PC-3 (cell line): ENCODE measurements at places on chromosomes 11 and 22. TPM values are rescaled to one million over a fixed set of nuclear protein-coding genes. Genes with fewer than 3 reads are reported as not detected.
A peak's percentile ranks its signal among the peaks of the same experiment; 100 is the strongest.

The CSNK2A3 gene
- 0.75 and 2.3 TPM in 2 replicates for total RNA-seq

- H3K27me3 ChIP-seq: no peaks in the 10 kb centered on the region
- H3K4me1 ChIP-seq: no peaks in the 10 kb centered on the region
- no peak overlapping the region for H3K27ac ChIP-seq
- no peak for DNase-seq
Observed at GRCh38 chr11:898540-899190, 11.9 kb downstream of the CHID1 start.

The RTN4RL2 gene
- total RNA-seq: 3.5 and 6.5 TPM in 2 replicates

DNA sequence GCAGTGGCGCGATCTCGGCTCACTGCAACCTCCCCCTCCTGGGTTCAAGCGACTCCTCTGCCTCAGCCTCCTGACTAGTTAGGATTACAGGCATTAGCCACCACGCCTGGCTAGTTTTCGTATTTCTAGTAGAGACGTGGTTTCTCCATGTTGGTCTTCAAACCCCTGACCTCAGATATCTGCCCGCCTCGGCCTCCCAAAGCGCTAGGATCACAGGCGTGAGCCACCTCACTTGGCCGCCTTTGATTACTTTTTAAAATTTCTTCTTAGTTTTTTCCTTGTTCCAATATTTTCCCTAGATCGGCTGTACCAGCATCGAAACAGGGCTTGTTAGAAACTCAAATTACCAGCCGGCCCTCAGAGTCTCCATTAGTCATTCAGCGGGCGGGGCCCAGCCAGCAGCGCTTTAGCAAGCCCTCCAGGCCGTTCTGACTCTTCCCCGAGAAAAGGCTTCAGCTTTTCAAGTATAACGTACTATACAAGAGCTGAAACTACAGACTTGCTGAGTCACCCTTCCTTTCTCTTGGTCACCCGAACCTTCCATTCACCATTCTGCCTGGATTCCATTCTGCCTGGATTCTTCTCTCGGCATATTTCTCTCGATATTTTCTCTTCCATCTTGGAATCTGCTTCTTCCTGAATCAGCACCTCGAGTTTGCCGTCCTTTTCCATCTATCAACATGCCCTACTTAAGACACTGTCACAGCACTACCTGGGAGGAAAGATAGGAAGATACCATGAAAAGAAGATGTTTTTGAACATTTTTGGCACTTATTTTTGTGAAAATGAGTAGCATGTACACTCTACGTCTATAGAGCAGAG is 6.7 kb upstream of the CAPRIN1 start:
- peaks cover 14% of the 10 kb centered on the region for H3K4me1 ChIP-seq
- peak overlapping the region; percentile 98 for H3K27ac ChIP-seq
- H3K27me3 ChIP-seq: no peaks in the 10 kb centered on the region

GRCh38 chr22:35319244-35319985 is 19.7 kb downstream of the TOM1 start:
- no peaks in the 10 kb centered on the region for H3K27me3 ChIP-seq
- H3K27ac ChIP-seq: no peak overlapping the region
- DNase-seq: no peak
- H3K4me1 ChIP-seq: no peaks in the 10 kb centered on the region
- no peaks in the 10 kb centered on the region for H3K36me3 ChIP-seq
- no peak overlapping the region for H3K4me3 ChIP-seq

GRCh38 chr22:19713650-19714311 is 522 bp upstream of the SEPTIN5 start:
- DNase-seq: no peak
- peak overlapping the region; percentile 62 for H3K4me3 ChIP-seq
- no peak overlapping the region for H3K27ac ChIP-seq
- no peaks in the 10 kb centered on the region for H3K27me3 ChIP-seq
- H3K4me1 ChIP-seq: no peaks in the 10 kb centered on the region

DNA sequence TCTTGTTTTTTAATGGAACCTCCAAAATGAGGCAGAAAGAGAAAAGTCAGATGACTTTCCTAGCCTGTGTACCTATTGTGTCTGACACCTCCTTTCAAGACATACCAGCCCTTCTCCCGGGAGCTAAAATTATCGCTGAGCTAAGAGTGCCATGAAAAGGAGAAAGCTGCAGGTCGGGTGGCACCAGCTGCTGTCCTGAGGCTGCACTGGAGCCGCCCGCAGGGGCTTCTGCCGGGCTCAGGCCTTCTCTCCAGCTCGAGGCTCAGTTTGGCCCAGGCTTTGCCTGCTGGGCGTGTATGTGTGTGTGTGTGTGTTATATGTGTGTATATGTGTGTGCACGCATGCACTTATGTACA is 27.7 kb upstream of the RAB1B start:
- H3K4me3 ChIP-seq: no peak overlapping the region
- DNase-seq: no peak
- H3K36me3 ChIP-seq: peaks cover 8% of the 10 kb centered on the region; the same call in 1 of the 2 replicates
- no peak overlapping the region for H3K27ac ChIP-seq

DNA sequence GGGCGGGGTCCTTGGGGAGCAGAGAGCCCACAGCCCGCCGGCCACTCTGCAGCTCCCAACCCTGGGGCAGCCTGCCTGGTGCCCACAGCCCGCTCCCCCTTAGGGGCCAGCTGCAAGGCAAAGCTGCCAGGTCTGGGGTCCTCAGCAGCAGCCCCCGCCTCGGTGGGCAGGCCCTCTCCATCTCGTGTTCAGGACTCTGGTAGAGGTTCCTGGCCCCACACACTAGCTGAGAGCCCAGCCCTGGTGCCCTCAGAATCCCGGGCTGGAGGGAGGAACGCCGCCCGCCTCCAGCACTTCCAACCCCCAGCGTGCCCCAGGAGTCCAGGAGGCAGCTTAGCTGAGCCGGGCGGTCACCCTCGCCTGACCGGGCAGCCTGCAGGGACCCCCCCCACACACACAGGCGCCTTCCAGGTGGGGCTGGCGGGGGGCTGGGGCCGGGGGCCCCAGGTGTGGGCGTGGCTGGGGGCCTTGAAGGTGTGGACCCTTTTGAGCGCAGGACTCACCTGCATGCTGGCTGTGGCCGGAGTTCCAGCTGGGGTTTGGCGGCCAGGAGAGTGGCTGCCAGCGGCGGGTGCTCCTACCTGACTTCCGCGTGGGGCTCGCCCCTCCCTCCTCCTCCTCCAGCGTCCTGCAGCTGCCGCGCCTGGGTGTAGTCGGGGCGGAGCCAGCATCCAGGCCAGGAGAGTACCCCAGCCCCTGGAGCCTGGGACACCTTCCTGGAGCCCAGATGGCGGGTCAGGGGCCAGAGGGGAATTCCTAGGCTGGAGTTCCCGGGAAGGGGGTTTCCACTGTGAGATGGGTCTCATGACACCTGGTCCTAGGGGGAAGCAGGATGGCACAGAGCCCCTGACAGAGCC is at the start of gene ANO9:
TSS of gene ANO9 (minus strand) at position 594 of the 857 bp plus-strand sequence. CDS start at position 509, 85 bp downstream.
- DNase-seq: peak; percentile 58
- no peak within 1 kb of the TSS for H3K27ac ChIP-seq
- H3K4me1 ChIP-seq: peaks cover 15% of the 10 kb centered on the region
- H3K27me3 ChIP-seq: no peaks in the 10 kb centered on the region
- H3K36me3 ChIP-seq: no peaks in the 10 kb centered on the region

The SEC14L6 gene
- not detected in 2 replicates for total RNA-seq

DNA sequence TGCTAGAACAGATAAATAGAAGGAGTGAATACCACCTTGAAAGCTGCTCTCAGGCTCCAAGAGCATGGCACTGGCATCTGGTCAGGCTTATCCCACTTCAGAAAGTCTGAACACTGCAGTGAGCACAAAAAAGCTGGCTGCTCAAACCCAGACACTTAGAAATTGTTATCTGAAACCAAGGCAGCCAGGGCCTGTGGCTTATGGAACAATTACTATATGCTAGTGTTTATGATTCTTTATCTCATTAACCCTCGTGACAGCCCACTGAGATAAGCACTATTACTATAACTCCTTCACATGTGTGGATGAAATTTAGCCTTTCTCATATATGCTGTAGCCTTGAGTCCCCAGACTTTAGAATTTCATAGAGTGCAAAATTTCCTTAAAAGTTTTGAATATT is 400.2 kb downstream of the RAB38 start:
- H3K4me1 ChIP-seq: peaks cover 8% of the 10 kb centered on the region; the same call in 1 of the 2 replicates
- no peak overlapping the region for H3K4me3 ChIP-seq
- H3K27ac ChIP-seq: no peak overlapping the region

The HTR3B gene
- total RNA-seq: not detected in 2 replicates

DNA sequence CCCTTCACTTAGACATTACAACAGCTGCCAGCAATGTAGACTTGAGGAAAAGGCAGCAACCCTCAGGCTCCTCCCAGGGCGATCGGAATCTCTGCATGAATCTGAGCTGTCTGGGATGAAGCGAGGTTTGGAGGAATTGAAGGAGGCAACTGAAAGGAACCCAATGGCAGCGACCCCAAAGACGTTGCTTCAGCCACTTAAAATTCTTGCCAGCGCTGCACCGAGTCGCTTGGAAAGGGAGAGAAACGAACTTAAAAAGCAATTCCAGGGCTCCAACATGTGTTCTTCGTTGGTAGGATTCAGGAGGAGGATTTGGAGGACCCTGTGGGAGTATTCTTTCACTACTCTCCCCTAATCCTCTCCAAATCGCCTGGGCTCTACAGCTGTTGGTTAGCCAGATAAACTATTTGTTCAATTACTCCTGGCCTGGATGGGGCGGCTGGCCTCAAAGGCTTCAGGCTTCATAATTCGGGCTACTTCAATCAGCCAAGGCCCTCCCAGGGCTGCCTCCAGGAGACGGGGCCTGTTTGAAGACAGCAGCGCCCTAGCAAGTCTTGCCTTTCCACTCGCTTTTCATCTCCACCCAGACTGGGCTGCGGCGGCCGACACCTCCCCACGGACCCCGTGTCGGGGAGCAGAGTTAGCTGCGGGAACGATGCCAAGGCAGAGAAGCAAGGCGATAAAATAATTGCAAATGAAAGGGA is 72.4 kb upstream of the TMEM45B start:
- peaks cover 4% of the 10 kb centered on the region; the same call in 1 of the 2 replicates for H3K4me1 ChIP-seq
- DNase-seq: no peak

The SLC5A1 gene
- total RNA-seq: 0.12 TPM in 1 of 2 replicates, not detected in the other

DNA sequence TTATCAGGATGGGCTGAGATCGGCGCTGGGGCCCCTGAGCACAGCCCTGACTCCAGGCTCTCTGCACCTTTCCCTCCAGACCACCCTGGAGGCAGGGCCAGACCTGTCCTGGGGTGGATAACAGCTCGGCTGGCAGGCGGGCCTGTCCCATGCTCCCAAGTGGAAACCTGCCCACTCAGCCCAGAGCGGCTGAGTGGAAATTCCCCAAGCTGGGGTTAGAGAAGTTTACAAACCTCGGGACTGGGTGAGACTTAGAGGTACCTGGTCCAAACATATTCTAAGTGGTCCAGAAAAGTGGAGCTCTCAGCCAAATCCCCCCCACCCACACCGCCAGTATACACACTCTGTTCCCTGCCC is 4.8 kb upstream of the FXYD2 start:
- H3K27me3 ChIP-seq: peaks cover 78% of the 10 kb centered on the region
- H3K4me1 ChIP-seq: peaks cover 8% of the 10 kb centered on the region
- H3K36me3 ChIP-seq: no peaks in the 10 kb centered on the region
- DNase-seq: no peak
- H3K27ac ChIP-seq: no peak overlapping the region
- H3K4me3 ChIP-seq: no peak overlapping the region

DNA sequence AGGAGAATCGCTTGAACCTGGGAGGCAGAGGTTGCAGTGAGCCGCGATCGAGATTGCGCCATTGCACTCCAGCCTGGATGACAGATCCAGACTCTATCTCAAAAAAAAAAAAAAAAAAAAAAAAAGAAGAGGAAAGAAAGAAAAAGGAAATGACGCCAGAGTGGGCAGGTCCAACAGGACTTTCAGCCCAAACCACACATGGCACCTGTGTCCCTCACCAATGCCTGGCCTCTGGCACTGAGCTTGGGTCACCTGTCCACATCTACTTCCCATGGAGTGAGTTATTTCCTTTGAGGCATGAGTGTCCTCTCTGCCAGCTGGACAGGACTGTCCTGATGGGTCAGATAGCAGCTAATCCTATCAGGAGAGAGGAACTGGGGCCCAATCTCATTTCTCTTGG is 15.2 kb upstream of the GCAT start:
- H3K27ac ChIP-seq: no peak overlapping the region
- H3K4me1 ChIP-seq: peaks cover 5% of the 10 kb centered on the region; the same call in 1 of the 2 replicates
- no peak overlapping the region for H3K4me3 ChIP-seq
- no peaks in the 10 kb centered on the region for H3K27me3 ChIP-seq
- no peak for DNase-seq

DNA sequence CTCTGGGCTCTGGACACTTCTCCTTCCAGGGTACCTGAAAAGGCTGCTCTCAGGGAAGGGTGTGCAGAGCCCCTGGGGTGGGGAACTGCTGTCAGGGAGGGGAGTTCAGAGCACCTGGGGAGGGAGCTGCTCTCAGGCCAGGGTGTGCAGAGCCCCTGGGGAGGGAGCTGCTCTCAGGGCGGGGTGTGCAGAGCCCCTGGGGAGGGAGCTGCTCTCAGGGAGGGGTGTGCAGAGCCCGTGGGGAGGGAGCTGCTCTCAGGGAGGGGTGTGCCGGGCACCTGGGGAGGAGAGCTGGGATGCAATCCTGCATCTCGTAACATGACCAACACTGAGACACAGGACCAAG is 764.2 kb downstream of the BRD1 start:
- no peaks in the 10 kb centered on the region for H3K27me3 ChIP-seq
- no peaks in the 10 kb centered on the region for H3K4me1 ChIP-seq
- no peaks in the 10 kb centered on the region for H3K36me3 ChIP-seq
- no peak for DNase-seq
- H3K4me3 ChIP-seq: no peak overlapping the region

GRCh38 chr11:111765984-111766833 is at the start of gene PPP2R1B:
PPP2R1B (minus strand) TSS chr11:111766389; CDS start chr11:111766361, 28 bp downstream.
- peak; percentile 83 for DNase-seq
- H3K4me1 ChIP-seq: peaks cover 25% of the 10 kb centered on the region
- H3K27me3 ChIP-seq: no peaks in the 10 kb centered on the region
- H3K4me3 ChIP-seq: peak within 1 kb of the TSS; percentile 74
- peak within 1 kb of the TSS; percentile 74 for H3K27ac ChIP-seq

DNA sequence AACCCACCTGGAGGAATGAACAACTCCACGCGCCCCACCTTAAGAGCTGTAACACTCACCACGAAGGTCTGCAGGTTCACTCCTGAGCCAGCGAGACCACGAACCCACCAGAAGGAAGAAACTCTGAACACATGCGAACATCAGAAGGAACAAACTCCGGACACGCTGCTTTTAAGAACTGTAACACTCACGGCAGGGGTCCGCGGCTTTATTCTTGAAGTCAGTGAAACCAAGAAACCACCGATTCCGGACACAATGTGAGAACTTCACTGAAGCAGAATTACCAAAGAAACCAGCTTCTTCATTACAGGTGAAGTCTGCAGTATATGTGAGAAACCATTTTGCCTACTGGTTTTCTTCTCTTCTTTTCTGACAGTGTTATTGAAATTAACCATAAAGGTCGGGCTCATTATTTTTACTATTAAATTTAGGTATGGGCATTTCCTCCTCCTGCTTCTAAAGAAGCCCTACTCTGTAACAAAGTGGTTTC is 303.0 kb downstream of the KCNA4 start:
- no peaks in the 10 kb centered on the region for H3K36me3 ChIP-seq
- H3K4me3 ChIP-seq: no peak overlapping the region
- no peaks in the 10 kb centered on the region for H3K27me3 ChIP-seq
- H3K27ac ChIP-seq: no peak overlapping the region
- DNase-seq: no peak
- H3K4me1 ChIP-seq: no peaks in the 10 kb centered on the region

The TRIM68 gene
- total RNA-seq: 6.1 and 6.9 TPM in 2 replicates

DNA sequence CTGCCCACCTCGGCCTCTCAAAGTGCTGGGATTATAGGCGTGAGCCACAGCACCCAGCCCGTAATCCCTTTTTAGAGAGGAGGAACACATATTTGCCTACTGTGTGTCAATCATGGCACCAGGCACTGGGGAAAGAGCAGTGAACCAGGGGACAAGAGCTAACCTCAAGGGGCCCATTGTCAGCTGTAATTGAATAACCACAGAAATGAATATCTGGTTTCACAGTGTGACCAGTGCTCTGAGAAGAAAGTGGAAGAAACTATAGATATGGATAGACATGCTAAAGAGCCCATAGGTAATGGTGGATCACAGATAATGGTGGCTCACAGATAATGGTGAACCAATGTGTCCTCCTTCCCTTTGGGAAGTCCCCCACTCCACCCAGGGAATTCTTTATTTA is 8.6 kb upstream of the KCTD14 start:
- no peak overlapping the region for H3K4me3 ChIP-seq
- peaks cover 31% of the 10 kb centered on the region for H3K4me1 ChIP-seq
- DNase-seq: no peak

The LINC01488 gene
- total RNA-seq: not detected in 2 replicates
